Gastrocnemius medialis (tissue), 4 donors: ENCODE measurements at places on chromosomes 7 and 10.

DNA sequence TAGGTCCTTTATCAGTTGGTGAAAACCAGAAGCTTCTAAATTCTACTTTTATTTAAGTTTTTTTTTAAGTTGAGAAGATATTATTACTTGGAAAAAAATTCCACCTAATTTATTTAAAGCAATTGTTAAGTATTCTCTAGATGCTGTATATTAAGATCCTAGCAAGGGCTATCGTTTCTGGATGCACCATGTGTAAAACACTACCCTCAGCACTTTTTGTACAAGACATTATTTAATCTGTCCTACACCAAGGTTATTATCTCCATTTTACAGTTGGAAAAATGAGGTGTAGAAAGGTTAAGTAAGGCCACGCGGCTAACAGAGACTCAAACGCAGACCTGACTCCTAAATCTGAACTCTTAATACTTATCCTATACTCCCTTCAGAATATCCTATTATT, 19.8 kb downstream of the RAB11FIP2 start:
- H3K27me3 ChIP-seq = no peaks in the 10 kb centered on the region
- H3K27ac ChIP-seq = no peak overlapping the region
- DNase-seq = no peak
- peaks cover 3% of the 10 kb centered on the region for H3K4me1 ChIP-seq
- no peaks in the 10 kb centered on the region for H3K36me3 ChIP-seq

- H3K27ac ChIP-seq = no peak overlapping the region
- DNase-seq = no peak
- H3K27me3 ChIP-seq = peaks cover 5% of the 10 kb centered on the region
- no peaks in the 10 kb centered on the region for H3K4me1 ChIP-seq
Measured at GRCh38 chr10:117500456-117500855, 42.1 kb upstream of the EMX2 start.

- no peaks in the 10 kb centered on the region for H3K27me3 ChIP-seq
- H3K4me1 ChIP-seq = peaks cover 30% of the 10 kb centered on the region
- no peak for DNase-seq
- H3K27ac ChIP-seq = peak overlapping the region; percentile 90
- H3K4me3 ChIP-seq = peak overlapping the region; percentile 67
Measured at GRCh38 chr7:7567898-7568531, 1.3 kb downstream of the MIOS start.

- H3K27me3 ChIP-seq = no peaks in the 10 kb centered on the region
- peaks cover 21% of the 10 kb centered on the region for H3K4me1 ChIP-seq
- peak overlapping the region; percentile 97 for H3K27ac ChIP-seq
- no peak for DNase-seq
Measured at GRCh38 chr7:1027242-1028043, 16.9 kb upstream of the GPR146 start.

- peaks cover 12% of the 10 kb centered on the region for H3K4me1 ChIP-seq
- no peak overlapping the region for H3K27ac ChIP-seq
- no peaks in the 10 kb centered on the region for H3K27me3 ChIP-seq
Measured at GRCh38 chr7:67033251-67033650, 36.6 kb downstream of the TYW1 start.

DNA sequence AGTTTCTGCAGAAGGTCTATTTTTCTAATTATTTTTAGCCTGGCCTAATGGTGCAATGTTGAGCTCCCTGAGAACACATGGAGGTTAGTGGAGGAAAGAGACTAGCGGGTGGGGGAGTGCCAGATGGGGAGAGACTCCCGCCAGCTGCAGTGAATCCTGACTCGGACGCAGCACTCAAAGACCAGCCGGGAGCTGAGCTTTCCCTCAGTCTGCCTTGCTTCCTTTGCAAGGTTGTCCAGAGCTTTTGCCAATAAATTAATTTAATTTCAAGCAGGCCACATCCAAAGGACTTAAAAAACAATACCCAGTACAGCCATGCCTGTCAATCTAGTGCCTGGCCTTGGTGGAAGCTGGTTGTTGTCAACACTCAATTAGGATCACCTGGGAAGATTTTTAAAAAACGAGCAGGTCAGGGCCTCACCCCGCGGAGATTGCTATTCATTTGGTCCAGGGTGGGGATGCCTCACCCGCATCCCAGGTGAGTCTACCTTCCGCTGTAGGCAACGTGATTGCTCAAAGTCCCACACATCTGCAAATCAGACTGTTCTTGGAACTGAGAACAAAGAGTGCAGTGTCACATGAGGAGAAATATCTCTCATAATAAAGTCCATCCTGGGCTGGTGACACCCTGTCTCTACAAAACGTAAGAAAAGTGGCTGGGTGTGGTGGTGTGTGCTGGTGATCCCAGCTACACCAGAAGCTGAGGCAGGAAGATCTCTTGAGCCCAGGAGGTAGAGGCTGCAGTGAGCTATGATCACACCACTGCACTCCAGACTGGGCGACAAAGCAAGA, 4.0 kb downstream of the CLRN3 start:
- no peak overlapping the region for H3K4me3 ChIP-seq
- H3K4me1 ChIP-seq = no peaks in the 10 kb centered on the region
- H3K36me3 ChIP-seq = no peaks in the 10 kb centered on the region
- peak overlapping the region; percentile 38 for H3K27ac ChIP-seq
- H3K27me3 ChIP-seq = no peaks in the 10 kb centered on the region

DNA sequence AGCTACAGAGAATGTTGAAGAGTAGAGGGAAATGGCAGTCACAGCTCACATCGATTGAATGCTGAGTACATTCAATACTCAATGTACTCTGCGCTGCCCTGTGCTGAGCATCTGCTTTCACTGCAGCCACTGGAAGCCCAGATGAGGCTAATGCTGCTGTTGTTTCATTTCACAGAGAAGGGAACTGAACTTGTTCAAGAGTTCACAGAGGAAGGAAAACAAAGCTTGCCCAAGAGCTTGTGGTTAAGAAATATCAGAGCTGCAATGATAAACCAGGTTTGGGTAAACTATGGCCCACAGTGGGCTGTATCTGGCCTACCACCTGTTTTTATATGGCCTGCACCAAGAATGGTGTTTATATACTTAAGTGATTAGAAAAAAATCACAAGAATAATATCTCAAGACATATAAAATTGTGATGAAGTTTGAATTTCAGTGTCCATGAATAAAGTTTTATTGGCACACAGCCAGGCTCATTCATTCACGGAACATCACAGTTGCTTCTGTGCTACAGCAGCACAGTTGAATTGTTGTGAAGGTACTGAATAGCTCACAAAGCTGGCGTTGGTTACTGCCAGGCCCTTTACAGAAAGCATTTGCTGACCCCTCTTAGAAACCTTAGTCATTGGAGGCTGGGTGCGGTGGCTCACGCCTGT, 64.1 kb downstream of the CFAP58 start:
- no peaks in the 10 kb centered on the region for H3K36me3 ChIP-seq
- no peaks in the 10 kb centered on the region for H3K27me3 ChIP-seq
- H3K27ac ChIP-seq = no peak overlapping the region

DNA sequence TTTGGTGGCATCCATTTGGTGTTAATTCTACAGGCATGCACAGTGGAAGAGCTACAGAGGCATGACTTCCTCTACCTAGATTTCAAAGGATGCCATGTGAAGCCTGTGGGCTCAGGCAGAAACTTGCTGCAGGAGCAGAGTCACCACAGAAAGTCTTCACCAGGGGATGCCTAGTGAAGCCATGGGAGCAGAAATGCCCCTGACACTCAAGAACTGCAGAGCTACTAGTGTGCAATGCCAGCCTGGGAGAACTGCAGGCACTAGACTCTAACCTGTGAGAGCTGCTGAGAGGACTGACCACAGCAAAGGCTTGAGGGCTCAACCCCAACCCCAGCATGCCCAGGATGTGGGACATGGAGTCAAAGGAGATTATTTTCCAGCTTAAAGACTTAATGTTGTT, 3.9 kb downstream of the OR9A2 start:
- no peaks in the 10 kb centered on the region for H3K4me1 ChIP-seq
- H3K36me3 ChIP-seq = no peaks in the 10 kb centered on the region
- no peak overlapping the region for H3K27ac ChIP-seq
- H3K27me3 ChIP-seq = no peaks in the 10 kb centered on the region

GRCh38 chr10:133097961-133098360, 10.2 kb downstream of the ADGRA1 start:
- H3K4me3 ChIP-seq = no peak overlapping the region
- no peaks in the 10 kb centered on the region for H3K36me3 ChIP-seq
- H3K27ac ChIP-seq = no peak overlapping the region
- DNase-seq = no peak
- H3K27me3 ChIP-seq = peaks cover 12% of the 10 kb centered on the region

DNA sequence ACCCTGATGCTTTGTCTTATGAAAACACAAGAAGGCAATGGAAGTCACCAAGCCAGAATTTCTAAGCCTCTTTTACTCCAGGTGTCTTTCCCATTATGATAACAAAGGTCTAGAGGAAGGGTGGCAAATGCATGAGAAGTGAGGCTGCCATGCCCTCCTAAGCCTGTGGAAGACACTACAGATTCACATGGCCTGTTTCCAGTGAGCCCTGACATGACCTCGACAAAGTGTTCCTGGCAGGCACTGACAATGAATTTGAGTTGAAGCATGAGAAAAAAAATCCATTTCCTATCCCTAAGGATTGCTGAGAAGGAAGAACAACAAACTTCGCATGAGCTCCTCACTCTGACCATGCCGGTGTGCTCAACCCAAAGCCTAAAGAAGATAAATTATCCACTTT, 268.0 kb downstream of the HTR7 start:
- H3K27ac ChIP-seq = no peak overlapping the region
- H3K4me3 ChIP-seq = no peak overlapping the region
- no peaks in the 10 kb centered on the region for H3K36me3 ChIP-seq

- no peaks in the 10 kb centered on the region for H3K36me3 ChIP-seq
- H3K27ac ChIP-seq = no peak overlapping the region
- no peaks in the 10 kb centered on the region for H3K4me1 ChIP-seq
Measured at GRCh38 chr7:12643001-12643643, 44.3 kb upstream of the ARL4A start.

GRCh38 chr7:6106140-6106904, 75.1 kb downstream of the ANKRD61 start:
- peaks cover 19% of the 10 kb centered on the region for H3K4me1 ChIP-seq
- no peaks in the 10 kb centered on the region for H3K36me3 ChIP-seq
- peak overlapping the region; percentile 85 for H3K27ac ChIP-seq
- H3K27me3 ChIP-seq = no peaks in the 10 kb centered on the region
- H3K4me3 ChIP-seq = peak overlapping the region; percentile 64
- no peak for DNase-seq

DNA sequence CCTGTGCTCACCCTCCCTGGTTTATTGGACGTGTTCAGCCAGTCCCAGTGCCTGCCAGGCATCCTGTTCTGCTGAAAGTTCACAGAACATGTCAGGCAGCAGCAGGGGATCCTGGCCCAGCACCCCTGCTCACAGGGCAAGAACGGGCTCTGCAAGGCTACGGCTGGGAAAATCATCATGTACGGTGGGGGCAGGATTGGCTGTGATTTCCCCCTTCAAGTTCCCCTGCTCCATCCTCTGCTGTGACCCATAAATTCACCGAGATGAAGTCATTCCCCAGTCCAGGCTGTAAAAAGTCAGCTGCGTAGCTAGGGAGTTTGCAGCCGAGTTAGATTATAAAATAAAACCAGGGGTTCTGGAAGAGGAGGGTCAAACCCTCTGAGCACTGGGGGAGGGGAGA, 484.1 kb upstream of the ZMIZ1 start:
- H3K27me3 ChIP-seq = no peaks in the 10 kb centered on the region
- H3K36me3 ChIP-seq = no peaks in the 10 kb centered on the region
- DNase-seq = no peak
- no peaks in the 10 kb centered on the region for H3K4me1 ChIP-seq
- no peak overlapping the region for H3K27ac ChIP-seq

DNA sequence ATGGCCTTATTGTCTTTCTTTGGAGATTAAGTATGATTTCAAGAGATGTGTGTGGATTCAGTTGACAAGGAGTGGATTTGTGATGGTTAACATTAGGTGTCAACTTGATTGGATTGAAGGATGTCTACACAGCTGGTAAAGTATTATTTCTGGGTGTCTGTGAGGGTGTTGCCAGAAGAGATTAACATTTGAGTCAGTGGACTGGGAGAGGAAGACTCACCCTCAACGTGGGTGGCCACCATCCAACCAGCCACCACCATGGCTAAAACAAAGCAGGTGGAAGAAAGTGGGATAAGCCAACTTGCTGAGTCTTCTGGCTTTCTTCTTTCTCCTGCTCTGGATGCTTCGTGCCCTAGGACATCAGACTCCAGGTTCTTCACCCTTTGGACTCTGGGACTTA, 76.1 kb downstream of the GPR37 start:
- no peaks in the 10 kb centered on the region for H3K4me1 ChIP-seq
- no peak overlapping the region for H3K4me3 ChIP-seq
- no peak overlapping the region for H3K27ac ChIP-seq
- DNase-seq = no peak
- no peaks in the 10 kb centered on the region for H3K27me3 ChIP-seq

DNA sequence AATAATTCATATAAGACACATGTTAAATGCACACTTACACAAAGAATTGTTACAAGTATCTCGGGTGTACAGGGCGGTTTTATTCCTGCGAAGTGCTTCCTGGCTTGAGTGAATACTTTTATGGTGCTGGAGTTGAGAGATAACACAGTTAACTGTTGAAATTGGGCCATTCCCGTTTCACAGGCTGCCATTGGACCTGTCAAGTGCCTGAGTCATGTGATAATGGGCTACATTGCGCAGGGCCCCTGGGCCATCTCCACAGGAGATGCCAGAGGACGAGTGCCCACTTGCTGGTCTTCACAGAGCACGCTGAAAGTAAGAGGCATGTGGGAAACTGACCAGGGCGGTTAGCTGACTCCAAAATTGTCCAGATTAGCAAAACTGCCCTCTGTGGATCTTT, 4.8 kb downstream of the FBH1 start:
- H3K4me1 ChIP-seq = peaks cover 29% of the 10 kb centered on the region
- H3K27me3 ChIP-seq = no peaks in the 10 kb centered on the region
- no peak for DNase-seq
- H3K36me3 ChIP-seq = no peaks in the 10 kb centered on the region

DNA sequence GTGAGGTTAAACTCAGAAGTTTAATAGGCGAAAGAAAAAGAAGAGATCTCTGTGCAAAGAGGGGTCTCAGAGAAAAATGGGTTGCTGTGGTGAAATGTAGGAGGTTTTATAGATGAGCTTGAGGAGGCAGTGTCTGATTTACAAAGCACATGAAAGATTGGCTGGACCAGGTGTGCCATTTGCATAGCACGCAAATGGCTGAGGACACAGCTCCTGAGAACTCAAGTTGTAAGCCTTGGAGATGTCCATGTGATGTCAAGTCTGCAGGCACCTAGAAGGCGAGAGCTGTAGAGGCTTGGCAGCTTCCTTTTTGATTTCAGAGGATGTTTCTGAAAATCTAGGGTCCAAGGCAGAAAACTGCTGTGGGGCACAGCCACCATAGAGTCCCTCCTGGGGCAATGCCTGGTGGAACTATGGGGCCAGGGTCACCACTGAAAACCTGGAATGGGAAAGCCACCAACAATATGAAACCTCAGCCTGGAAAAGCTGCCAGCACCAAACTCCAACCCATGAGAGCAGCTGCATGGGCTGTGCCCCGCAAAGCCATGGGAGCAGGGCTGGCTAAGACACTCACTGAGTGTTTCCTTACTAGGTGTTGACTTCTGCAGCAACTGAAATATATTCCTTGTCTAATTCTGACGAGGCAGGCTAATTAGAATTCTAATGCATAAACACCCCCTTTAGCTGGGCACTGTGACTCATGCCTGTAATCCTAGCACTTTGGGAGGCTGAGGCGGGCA, 96.9 kb upstream of the TNS3 start:
- no peak overlapping the region for H3K4me3 ChIP-seq
- no peak overlapping the region for H3K27ac ChIP-seq
- DNase-seq = no peak
- no peaks in the 10 kb centered on the region for H3K27me3 ChIP-seq
